ENCODE measurements at places on chromosomes 11 and 22.

DNA sequence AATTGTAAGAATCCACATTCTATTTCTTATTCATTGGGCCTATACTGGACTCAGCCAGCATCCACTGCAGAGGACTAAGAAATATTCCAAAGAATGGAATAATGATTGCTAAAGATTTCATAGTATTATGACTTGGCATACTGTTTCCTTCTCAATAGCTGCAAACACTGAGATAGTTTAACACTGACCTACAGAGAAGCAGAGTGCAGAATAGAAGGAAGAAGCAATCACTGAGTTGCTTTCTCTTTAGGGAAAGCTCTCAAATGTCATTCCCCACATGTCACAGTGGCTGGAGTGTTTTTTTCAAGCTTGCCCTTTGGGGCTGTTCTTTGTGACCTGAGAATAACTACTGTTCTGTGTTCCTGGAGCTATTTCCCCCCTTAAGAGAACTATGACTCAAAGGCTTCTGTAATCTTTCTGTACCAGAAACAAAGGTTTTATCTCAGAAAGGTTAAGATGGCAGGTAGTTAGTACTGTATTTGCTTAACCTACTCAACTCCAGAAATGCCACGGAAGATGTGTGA is 243.6 kb upstream of the LUZP2 start:
- ATAC-seq = no peak

DNA sequence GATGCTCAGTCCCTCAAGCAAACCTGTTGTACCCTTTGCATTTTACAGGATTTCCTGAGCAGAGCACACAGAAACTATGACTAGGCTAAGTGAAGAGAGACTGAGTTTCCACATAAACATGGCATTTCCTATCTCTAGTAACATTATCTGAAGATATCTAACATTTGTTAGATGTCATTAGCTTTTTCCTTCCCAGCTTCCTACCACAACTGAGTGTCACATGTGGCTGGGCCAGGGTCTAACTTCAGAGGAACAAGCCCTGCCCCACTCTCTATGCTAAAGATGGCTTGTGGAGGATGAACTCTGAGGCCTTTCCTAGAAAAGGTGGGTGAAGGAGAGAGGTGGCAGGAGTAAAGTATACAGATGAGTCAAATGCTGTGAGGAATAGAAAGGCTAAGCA is 16.5 kb downstream of the C22orf42 start:
- no peak for ATAC-seq

- peak; percentile 94 for ATAC-seq
These were observed 1.0 kb downstream of the POU2AF3 start for GRCh38 chr11:111299101-111300026.

- peak; percentile 72 for ATAC-seq
These were observed 50.6 kb upstream of the MN1 start for GRCh38 chr22:27851974-27852746.

DNA sequence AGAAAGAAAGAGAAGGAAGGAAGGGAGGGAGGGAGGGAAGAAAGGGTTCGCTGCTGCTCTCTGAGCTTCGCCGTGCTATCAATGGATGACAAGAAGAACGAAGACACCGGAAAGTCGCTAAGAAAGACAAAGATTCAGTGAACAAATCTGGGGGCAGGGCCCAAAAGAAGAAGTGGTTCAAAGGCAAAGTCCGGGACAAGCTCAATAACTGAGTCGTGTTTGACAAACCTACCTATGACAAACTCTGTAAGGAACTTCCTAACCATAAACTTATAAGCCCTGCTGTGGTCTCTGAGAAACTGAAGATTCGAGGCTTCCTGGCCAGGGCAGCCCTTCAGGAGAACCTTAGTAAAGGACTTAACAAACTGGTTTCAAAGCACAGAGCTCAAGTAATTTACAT is 2.9 kb upstream of the TTLL1 start:
- no peak for ATAC-seq

- ATAC-seq = peak; percentile 72
These were observed 978 bp downstream of the C11orf87 start for GRCh38 chr11:109422870-109423465.

GRCh38 chr11:78841456-78842060 is 266.9 kb upstream of the NARS2 start:
- ATAC-seq = peak; percentile 49

DNA sequence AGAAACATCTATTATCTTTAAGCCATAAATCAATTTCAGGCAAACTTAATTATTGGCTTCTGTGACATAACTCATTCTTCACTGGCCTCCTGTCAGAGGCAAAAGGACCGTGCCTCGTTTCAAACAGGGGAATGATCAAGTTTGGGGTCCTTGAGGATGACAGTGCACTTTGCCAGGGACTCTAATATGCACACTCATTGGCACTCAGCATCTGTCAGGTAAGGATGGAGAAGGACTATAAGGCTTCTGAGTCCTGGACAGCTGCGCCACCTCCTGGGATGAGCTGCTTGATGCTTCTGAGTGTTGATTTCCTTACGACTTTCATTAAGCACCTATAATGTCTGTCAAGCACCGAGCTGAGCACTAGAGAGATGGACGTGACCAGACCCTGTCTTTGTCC is 20.2 kb downstream of the BPIFC start:
- ATAC-seq = peak; percentile 40

GRCh38 chr11:66112601-66113499 is 42.8 kb downstream of the PACS1 start:
- ATAC-seq = peak; percentile 75

DNA sequence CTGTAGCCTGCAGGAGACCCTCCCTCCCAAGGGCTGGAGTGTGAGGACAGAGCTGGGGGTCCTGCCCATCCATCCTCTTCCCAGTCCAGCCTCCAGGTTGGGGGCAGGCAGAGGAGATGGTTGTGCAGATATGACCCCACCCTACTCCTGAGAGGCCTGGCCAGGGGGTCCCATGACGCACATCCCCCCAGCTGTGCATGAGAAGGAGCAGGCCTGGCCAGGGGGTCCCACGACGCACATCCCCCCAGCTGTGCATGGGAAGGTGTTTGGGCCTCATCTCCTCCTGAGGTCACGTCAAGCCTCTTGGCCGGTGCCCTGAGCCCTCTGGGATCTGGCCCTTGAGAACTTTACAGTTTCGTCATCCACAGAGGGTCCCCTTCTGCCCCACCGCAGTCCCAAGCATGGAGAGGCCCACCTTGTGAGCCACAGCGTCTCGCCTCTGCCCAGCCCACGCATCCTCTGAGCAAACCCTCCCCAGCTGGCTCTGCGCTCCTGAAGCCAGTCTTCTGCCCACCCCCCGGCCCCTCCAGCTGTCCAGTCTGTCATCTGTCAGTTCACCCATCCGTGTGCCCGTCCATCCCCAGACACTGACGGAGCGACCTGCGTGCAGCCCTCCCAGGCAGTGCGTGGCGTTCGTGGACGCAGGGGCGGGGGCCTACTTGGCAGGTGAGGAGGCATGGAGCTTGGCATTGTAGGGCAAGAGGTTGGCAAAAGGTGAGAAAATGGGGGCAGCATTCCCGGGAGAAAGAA is 2.3 kb downstream of the ANO9 start:
- no peak for ATAC-seq

- ATAC-seq = no peak
These were observed 12.2 kb upstream of the RHOD start for GRCh38 chr11:67044496-67044895.

- peak; percentile 54 for ATAC-seq
These were observed 35.0 kb upstream of the ADORA2A start for GRCh38 chr22:24392218-24392931.

- no peak for ATAC-seq
These were observed 55.9 kb downstream of the SWAP70 start for GRCh38 chr11:9719566-9720289.

GRCh38 chr11:130642994-130643393 is 194.5 kb downstream of the ADAMTS15 start:
- ATAC-seq = no peak

DNA sequence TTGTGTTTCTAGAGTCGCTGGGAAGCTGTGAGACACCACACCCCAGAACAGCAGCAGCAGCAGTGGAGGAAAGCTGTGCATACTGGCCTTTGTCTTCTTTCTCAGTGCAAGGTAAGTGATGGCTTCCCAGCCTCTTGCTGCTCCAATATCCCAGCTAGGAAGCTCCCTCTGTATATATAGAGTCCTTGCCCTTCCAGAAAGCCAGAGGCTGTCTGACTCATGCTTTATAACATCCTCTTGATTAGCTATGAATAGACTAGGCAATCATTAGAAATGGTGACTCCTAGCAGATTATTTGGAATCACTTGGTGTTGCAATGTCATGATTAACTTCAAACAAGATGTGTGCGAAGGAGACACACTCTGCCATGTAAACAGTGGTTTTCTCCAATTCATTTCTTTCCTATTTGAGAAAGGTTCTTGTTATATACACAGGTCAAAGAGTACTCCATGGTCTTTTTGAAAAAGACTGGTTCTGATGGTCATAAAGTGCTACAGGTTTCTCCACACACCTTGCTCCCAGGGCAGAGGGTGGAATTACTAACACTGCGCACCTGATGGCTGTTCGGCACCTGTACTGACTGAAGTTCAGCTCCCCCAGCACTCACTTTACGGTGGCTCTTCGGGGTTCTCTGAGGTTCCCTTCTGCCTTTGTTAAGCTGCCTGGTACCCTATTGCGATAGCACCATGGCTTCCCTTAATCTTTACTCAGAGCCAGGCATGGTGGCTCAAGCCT is at the start of gene MMP1:
TSS of gene MMP1 (minus strand) at position 149 of the 735 bp plus-strand sequence. CDS start at position 81, 68 bp downstream.
- ATAC-seq = peak; percentile 75

DNA sequence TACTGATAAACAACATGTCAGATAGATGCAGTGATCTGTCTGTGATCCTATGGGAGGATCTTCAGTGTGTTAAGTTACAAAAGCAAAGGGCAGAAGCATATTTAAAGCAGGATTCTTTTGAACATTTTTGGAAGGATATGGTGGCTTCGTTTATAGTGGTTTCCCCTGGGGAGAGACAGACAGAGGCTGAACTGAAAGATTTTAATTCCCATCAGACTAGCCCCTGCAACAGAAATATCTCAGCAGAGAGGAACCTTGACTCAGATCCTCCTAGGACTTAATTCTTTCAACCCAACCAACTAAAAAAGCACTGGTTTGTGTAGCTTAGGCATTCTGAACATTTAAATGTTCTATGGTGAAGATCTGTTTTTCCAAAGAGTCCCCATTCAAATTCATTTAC is 5.7 kb downstream of the CLTCL1 start:
- peak; percentile 23 for ATAC-seq

- no peak for ATAC-seq
These were observed 8.3 kb upstream of the SSTR3 start for GRCh38 chr22:37220543-37220981.

DNA sequence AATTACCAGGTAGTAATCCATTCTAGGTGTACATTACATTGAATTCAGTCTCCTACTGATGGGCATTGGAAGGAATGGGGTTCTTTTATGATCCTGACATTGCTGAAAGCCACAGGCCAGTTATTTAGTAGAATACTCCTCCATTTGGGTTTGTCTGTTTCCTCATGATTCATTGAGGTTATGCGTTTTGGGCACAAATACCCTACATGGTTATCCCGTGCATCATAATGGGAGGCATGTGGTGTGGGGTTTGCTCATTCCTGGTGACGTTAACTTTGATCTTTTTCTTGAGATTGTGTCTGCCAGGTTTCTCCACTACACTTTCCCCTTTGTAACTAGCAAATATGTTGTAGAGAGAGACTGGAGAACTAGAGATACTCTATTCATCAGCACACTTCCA is 5.5 kb downstream of the FOLR3 start:
- ATAC-seq = peak; percentile 52

DNA sequence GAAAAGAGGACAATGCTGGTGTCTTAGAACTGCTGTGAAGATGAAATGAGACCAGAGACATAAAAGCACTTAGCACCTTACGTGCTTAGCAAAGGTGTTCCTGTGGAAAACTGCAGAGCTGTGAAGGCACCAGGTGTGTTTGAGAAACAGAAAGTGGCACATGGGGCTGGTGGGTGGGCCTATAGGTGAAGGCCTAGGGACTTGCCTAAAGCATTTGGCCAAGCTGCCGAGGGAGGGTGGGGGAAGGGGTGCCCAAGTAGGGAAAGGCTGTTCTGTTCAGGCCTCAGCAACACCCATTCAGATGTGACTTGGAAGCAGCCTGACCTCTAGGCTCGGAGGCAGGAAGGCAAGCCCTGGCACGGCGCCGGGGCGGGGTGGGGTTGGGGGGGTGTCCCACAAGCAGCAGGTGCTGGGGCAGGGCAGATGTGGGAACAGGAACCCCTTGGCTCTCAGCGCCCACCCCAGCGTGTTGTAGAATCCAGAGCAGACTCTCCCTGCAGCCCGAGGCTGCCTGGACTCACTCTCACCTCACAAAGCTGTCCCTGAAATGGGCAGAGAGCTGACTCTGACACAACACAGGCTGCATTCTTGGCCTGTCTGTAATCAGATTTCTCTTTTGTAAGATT is 366.7 kb upstream of the NARS2 start:
- ATAC-seq = 0 out of 3 replicates have a peak, but pooled peaks have one; percentile 28

DNA sequence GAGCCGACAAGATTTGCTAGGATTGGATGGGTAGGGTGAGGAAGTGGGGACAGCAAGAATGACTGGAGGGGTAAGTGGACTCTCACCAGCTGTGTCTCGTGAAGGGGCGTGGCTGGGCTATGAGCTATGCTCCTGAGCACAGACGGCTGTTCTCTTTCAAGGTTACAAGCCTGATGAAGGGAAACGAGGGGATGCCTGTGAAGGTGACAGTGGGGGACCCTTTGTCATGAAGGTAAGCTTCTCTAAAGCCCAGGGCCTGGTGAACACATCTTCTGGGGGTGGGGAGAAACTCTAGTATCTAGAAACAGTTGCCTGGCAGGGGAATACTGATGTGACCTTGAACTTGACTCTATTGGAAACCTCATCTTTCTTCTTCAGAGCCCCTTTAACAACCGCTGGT is 19.9 kb downstream of the F2 start:
- peak; percentile 21 for ATAC-seq

DNA sequence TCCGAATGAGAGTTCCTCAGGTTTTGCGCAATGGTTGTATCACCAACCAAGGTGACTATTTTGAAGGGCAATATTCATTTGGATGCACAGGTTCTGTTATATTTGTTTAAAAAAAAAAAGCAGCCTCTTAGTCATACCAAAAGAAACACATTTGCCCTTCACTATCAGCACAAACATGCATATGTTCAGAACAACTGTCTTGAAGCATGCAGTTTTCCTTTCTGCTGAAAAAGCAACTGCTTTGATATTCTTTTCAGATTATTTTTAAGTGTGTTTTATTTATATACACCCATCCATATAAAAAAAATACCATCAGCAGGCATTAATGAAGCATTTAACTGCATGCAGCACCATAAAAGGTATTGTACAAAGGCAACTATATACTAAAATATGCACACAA is 67.8 kb downstream of the RBFOX2 start:
- ATAC-seq = no peak

DNA sequence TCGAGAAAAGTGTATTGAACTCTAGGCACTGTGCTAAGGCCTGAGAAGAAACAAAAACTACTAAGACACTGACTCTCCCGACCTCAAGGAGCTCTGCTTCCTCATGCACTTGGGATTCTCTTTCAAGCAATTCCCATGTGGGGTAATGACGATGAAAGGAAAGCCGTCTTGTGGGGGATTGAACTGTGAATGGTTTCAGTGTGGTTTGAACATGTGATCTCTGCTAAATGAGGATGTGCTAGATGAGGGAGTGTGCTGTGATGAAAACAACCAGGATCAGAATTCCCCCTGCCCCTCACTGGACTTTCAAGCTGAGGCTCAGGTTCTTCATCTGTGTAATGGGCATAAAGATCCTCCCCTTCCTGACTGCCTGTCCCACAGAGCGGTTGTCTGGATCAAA is 74.9 kb downstream of the DEPDC5 start:
- no peak for ATAC-seq

GRCh38 chr11:67387069-67387468 is 4.7 kb upstream of the RAD9A start:
- ATAC-seq = no peak

Data from SK-N-SH treated with all-trans-retinoic acid at 6 μM for 48 hours (cell line).